ENCODE measurements at places on chromosomes 7 and 10.

GRCh38 chr10:60406182-60406581, 16.5 kb upstream of the ANK3 start:
- no peak for DNase-seq

DNA sequence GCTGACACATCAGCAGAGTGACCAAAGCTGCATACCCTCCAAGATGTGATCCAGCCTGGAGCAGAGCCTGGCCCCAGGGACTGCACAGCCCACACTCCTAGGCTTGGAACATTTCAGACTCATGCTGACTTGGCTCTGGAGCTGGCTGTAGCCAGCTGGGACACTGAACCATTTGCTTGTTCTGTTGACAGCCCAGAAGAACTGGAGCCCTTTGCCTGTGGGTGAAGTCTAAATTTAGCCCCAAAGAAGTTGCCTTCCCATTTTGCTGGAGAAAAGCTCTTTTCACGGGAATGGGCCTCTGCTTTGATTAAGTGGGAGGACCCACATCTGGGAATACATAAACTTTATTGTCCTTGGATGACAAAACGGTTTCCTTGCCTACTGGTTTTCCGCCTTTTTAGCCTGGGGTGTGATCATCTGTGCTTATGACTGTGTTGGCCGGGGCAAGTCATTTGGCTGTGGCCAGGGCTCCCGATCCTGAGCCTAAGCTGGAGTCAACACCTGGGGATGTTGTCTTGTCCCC, 186.2 kb upstream of the BMPER start:
- no peak for DNase-seq

- DNase-seq = no peak
Measured at GRCh38 chr10:107915215-107915610, 750.7 kb upstream of the SORCS1 start.

- no peak for DNase-seq
Measured at GRCh38 chr10:125294109-125294508, 133.7 kb upstream of the CTBP2 start.

DNA sequence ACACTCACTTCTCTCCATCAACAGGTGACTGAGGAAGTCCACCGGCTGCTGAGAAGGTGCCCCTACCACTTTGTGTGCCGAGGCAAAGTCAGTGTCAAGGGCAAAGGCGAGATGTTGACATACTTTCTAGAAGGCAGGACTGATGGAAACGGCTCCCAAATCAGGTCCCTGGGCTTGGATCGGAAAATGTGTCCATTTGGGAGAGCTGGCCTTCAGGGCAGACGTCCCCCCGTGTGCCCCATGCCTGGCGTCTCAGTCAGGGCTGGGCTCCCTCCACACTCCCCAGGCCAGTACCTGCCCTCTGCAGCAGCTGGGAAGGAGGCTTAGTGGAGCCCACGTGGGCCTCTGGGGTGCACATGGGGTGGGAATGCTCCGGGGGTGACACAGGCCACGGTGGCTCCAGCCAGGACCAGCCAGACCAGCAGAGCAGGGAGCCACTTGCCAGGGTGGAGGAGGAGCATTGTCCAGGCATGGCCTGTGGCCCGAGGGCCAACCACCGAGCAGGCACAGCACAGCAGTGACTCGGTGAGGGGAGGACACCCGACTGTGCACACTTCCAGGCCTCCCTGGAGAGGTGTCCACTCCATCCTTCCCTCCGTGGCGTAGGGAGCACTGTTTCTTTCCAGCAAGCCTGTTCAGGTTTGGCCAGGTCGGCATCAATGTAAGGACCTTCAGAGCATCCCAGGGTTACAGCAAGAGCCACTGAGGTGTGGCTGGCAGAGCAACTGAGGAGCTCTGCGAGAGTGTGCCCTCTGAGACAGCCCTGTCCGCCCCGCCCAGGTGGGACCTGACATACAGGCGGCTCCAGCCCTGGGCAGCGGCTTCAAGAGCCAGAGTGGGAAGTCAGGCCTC, 139.7 kb downstream of the ADCY1 start:
- no peak for DNase-seq

DNA sequence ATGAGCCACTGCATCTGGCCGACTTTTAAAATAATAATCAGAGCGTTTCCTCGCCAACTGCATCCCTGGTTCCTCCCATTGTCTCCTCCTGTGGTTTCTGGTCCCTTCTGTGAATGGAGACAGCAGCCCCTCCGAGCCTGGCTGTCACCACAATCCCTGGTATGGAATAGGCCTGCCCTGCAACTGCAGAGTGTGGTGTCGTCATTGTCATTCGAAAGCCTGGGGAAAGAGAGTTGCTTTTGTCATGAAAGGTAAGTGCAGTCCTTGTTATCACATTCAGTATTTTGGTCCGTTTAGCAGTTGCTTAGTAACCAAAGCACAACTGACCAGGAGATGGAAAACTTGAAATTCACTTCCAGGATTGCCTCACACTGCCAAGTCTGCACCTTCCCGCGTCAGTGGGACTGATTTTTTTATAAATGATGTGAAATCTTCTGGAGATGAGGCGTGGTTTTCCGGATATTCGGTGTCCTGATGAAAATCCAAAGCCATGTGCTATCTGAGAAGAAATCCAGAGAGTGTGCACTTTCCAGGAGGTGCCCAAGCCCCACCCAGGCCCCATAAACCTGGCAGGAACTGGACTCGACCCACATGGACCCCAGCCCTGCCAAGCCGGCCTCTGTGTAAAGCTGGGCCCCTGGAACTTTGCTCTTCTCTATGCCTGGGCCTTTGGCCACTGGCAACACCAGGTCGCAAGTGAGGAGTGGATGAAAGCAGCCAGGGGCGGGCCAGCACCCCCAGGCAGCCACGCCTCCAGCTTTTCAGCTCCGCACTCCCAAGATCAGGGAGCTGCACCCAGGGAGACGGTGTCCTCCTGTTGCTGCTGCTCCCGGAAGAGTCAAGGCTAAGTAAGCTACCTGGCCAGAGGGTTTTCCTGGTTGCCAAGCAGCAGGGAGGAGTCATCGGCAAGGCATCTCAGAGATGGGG, 133.7 kb upstream of the SH2B2 start:
- DNase-seq = no peak

DNA sequence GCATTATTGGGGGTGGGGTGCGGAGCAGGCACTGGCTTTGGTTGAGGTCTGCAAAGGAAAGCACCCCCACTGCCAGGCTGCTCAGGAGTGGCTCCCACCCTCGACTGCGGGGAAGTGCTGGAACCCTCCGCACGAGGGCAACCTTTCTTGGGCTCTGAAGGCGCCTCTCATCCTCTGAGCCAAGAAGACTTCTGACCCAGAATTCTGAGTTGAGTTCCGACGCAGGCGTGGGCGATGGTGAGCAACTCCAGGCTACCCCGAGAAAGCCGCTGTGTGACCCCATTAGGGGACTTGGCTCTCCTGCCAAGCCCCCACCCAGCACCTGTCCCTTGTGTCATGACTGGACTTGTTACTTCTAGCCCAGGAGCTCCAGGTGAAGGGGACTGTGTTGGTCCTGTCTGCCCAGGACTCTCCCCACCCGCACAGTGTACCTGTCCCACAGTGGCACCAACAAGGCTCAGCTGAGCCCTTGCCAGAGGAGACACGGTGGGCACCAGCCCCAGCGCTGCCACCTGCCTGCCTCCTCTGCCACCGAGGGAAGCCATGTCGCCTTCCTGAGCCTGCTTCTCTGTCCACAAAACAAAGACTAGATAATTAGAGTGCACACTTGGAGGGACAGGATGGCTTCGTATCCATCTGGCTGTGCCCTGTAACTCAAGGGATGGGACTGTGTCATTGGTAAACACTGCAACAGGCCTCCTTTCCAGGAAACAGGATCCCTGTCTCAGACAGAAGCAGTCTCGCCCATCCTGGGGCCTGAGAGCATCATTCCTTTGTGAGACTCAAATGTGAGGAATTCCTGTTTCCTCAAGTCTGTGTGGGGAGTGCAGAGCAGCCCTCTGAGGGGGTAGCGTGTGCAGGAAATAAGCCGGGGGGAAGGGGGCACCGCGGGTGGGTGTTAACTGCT, 128.8 kb downstream of the LHPP start:
- DNase-seq = no peak

DNA sequence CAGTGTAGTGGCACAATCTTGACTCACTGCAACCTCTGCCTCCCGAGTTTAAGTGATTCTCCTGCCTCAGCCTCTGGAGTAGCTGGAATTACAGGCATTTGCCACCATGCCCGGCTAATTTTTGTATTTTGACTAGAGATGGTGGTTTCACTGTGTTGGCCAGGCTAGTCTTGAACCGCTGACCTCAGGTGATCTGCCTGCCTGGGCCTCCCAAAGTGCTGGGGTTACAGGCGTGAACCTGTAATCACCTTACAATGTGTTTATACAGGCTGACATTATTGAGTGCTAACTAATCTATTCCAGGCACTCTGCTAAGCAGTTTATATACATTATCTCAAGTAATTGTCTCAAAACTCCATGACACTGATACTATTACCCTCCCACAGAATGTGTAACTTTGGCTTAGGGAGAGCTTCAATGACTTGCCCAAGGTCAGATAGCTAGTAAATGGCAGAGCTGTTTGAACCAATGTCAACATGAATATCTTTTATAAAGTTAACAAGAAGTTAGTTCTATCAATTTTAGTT, 36.8 kb downstream of the KIFBP start:
- DNase-seq = no peak

DNA sequence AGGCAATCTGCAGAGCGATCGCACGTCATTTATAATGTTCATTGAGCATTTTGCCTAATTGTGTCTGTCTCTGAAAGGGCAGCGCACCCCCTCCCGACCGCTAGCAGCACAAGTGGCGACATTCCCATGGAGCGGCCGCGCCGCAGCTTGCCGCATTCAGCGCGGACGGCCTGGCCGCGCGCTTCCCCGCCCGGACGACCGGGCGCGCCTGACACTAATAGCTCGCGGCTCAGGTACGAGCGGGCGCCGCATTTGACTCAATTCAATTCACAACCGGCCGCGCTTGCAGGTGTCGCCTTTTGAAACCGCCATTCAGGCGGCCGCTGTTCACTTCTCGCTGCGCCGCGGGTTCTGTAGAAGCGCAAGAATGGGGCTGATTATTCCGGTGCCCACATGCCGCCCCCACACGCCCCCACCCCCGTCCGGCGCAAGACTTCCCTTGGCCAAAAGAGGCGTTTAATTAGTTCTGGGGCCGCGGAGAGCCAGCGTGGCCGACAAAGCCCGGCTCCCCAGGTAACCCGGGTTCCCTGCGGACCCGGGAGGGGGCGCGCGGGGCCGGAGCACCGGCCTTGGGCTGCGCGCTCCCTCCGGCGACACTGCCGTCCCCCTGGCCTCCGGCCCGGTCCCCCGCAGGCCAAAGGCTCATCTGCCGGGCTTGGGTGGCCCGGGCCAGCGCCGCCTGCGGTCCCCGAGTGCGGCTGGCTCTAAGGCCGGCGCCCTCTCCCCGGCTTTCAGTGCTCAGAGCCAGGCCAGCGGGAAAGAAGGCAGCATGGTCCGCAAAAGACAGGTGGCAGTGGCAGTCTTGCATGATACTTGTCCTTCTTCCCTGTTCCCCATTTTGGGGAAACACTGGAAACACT, 18.7 kb upstream of the PTF1A start:
- no peak for DNase-seq

DNA sequence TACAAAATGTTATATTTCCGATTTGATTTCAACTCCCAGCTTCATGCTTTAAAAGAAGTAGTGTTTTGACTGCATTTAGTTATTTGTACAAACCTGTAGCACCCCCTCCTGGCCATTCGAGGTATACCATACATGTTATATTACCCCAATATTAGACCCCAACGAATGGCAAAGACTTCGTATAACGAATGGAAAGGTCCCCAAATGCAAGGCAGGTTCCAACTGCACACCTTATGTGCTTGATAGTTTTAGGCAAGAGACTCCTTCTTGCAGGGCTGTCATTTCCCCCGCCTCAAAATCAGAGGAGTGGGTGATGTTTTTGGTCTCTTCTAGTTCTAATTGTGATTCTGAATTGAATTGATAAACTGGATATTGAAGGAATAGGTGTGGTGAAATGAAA, 101.1 kb upstream of the TARP start:
- no peak for DNase-seq

- DNase-seq = peak; percentile 14
Measured at GRCh38 chr10:17003151-17003550, 126.5 kb downstream of the CUBN start.

DNA sequence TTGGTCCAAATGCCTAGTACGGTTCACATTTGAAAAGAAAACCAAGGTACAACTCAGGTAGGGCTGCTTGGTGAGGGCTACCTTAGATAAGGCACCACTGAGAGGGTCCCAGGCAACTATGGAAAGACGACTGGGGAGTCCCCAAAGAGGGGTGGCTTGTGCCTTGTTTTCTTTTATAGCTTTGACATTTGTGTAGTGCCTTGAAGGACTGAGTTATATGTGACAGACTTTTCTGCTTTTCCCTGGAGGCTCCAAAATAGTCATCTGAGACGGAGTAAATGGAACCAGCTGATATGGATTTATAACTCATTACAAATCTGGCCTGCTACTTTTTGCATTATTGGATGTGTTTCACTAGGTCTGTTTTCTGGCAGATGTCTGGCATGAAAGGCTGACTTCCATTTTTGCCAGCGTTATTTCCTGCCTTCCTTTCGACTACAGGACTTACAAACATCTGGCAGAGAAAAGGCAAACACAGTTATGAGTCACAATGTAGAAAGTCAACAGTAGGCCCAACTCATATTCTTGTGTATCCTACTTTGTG, 88.2 kb upstream of the IMMP2L start:
- DNase-seq = no peak

DNA sequence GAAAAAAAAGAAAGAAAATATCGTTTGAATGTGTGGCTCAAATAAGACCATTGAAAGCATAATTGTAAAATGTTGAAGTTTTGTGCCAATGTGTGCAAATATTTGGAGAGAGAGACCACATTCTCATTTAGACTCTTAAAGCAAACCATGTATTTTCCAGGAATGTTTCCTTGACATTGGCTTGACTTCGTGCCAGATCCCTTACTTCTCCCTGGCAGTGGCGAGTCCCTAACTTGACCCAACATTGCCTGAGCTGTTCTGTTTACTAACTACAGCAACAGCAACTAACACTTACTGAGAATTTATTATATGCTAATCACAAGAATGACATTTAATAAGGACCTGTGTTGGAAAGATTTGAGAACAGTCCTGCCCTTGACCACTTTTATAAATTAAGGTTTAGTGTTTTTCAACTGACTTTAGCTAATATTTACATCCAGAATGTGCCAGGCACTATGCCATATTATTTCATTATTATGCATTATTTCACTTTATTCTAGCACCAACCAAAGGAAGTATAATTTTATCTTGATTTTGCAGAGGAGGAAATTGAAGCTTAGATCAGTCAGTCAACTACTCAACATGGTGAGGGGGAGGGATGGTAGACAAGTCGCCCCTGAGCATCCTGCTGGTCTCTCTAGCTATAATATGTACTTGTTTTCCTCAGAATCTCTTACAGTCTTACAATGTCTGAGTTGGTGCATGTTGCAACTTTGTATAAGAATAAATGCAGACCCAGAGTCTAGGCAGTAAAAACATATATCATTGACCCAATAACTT, 29.7 kb downstream of the ZNF467 start:
- no peak for DNase-seq

DNA sequence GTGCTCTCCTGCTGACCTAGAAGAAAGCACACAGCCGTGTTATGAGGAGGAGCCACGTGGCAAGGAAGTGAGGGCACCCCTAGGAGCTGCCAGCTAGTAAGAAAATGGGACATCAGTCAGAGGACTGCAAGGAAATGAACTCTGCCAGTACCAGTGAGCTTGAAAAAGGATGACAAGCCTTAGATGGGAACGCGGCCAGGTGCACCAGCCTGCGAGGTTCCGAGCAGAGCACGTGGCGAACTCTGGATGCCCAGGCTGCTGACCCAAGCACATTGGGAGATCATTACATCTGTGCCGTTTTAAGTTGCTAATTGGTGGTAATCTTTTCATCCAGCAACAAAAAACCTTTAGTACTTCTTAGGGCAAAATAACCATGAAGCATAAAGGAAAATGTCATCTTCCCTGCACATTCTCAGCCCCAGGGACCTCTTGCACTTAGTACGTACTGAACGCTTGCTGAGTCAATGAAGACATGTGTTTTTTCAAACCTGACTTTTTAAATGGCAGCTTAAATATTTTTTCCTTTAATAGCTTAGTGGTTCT, 69.4 kb downstream of the AMZ1 start:
- no peak for DNase-seq
